Epithelial cell of esophagus (primary cell): ENCODE measurements at places on chromosomes 13 and 19.

DNA sequence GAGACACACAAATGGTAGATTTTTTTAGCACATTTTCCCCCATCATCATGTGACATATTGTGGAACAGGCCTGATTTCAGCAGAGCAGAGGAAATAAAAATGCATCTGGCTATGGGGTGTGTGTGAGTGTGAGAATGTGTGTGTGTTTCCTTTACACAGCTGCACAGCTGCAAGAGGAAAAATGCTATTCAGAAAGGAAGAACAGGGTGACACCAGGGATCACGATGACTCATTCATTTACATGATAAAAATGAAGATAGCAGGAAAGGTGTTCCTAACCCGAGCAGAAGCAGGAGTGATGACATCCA is 469.5 kb upstream of the TSHZ3 start:
- no peak for DNase-seq

DNA sequence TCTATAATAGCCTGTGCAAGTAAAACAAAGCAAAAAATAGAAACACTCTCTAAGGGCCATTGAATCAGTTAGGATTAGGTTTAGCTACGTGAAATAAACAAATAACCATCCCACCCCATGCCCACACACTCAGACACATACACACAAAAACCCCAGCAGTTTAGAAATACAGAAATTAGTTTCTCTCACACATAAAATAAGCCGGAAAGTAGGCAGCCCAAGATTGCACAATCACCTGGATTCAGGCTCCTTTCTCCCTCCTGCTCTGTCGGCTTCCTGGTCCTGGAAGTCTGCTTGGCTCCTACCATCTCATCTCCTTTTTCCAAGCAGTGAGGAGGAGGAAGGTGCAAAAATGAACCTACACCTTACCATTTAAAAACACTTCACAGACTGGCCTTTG is 22.6 kb upstream of the USP12 start:
- DNase-seq, result peak; percentile 37

- DNase-seq, result peak; percentile 98
Measured at GRCh38 chr13:103883164-103883563, 816.9 kb upstream of the SLC10A2 start.

DNA sequence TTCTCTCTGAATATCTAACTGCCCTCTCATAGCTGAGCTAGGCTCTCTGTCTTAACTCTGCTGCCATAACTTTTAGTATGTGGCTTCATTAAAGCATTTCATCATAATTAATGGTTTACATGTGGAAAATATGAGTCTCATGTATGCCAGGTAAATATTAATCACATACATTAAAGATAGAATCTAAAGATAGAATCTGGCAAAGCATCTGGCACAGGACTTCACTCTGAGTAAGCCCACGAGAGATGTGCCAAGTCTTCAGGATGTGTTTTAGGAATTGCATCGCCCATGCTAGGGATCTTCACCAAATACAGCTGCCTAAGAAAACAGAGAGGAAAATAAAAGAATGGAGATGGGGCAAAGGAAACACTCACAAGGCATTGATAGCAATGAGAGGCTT is 285.8 kb downstream of the DIAPH3 start:
- DNase-seq, result no peak

- peak; percentile 99 for DNase-seq
Measured at GRCh38 chr19:51726049-51726448, 2.3 kb upstream of the HAS1 start.

- DNase-seq, result no peak
Measured at GRCh38 chr19:1486720-1487575, 3.2 kb downstream of the PCSK4 start.

DNA sequence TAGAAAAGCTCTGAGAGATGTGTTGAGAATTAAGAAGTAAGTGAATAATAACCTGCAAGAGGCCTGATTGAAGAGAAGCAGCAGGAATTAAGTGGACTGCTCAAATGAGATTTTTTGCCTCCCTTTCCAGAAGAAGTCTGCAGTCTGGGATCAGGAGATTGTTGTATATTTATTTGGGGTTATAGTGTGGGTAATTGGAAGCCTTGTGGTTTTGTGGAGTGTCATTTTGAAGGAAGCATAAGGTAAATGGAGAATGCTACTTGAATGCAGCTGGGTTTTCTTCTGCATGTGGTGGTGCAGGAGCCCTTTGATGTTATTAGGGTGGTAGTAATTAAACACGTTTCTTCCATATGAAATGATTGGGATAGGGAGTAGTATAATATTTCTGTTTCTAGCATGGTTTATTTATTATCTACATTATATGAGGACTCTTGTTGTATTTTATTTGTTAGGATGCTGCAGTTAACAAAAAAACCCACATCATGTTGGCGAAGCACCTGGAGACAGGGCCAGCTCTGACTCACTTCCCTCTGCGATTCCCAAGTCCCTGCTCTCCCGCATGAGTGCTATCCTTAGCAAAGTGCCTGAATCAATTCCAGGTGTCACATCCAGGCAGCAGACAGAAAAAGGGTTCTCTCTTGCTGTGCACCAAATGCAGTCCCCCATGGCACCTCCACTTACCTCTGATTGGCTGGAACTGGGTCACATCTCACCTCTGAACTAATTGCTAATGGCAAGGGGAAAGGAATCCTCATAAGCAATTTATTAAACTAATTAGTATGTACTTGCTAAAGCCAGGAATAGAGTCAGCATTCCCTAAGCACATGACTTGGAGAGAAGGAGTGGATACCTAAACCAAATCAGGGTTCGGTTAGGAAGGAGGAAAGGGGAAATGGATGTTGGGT is 54.8 kb downstream of the DGKH start:
- DNase-seq, result peak; percentile 68
